ENCODE measurements at places on chromosomes 7 and 10.

- no peak for DNase-seq
Observed at GRCh38 chr10:77554996-77555397, 82.6 kb downstream of the KCNMA1 start.

DNA sequence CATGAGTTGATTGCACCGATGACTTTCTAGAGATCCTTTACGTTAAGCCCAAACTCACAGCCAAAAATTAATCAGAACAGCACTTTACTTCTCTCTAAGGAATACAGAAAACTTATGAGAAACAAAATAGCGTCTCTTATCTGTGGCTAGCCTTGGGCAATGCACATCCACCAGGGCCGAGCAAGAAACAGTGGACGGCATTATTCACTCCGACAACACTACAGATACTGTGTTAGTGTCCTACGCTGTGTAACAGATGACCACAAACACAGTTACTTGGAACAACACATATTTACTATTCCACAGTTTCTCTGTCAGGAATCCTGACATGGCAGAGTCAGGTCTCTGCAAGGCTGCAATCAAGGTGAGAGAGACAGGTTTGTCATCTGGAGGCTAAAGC, 598.3 kb upstream of the ADARB2 start:
- no peak for DNase-seq

- DNase-seq, result no peak
Observed at GRCh38 chr10:86729677-86730076, 26.7 kb upstream of the BMPR1A start.

DNA sequence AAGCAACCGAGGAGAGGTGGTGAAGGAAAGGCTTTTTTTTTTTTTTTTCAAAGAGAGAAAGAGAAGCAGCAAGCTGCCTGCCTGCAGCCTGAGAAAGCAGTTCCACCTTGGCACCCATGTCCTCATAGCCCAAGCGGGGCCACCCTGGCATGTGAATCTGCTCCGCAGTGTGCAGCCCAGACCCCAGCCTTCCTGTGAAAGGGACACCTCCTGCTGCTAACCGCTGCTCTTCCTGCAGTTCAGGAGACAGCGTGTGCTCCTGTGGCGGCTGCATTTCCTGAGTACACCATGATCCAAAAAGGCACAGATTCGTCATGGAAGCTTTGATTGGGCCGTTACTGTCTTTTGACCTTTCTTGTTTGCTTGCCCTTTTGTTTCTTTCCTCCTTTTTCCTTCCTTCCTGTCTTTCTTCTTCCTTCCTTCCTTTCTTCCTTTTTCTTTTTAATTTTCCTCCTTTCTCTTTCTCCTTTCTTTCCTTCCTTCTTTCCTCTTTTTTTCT, 38.1 kb downstream of the IKZF1 start:
- no peak for DNase-seq

DNA sequence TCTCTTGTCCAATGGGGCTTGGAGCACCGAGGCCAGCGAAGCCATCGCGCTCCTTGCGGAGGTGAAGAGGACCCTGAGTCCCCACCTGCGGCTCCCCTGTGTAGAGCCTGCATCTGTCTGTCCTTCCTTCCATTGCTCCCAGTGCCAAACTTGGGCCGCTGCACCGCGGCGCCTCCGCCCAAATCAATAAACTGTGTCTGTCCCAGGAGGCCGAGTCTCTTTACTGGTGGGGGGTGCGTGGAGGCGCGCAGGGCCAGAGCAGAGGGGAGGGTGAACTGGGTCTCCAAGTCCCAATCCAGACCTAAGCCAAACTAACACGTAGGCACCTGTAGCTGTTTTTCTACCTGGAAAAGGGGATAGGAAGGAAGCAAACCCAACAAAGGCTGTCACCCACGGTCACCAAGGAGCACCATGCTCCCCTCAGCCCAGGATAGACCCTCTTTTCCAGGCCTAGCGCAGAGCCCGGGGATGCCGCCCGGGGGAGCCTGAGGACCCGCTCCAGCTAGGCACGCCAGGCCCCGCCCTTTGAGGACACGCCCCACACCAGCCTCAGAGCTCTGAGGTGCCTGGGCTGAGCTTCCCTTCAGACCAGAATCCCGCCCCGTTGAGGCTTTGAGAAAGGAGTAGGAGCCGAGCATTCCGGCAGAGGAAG, 1.2 kb upstream of the CHAT start:
- no peak for DNase-seq

All from anterior cingulate cortex (tissue), 58 donors.